Muscle of back (tissue), 13 donors: ENCODE measurements at places on chromosomes 11 and 22. TPM values are rescaled to one million over a fixed set of nuclear protein-coding genes. Genes with fewer than 3 reads are reported as not detected.

GRCh38 chr22:37260901-37261336 is 16.9 kb upstream of the RAC2 start:
- no peak for DNase-seq

OR4C45 gene
- polyA plus RNA-seq = not detected

CLDN5 gene
- 43.7 TPM for polyA plus RNA-seq

RIMBP3C gene
- polyA plus RNA-seq = 0.24 TPM

PSMC3 gene
- 106 TPM for polyA plus RNA-seq

NEFH gene
- 3.6 TPM for polyA plus RNA-seq
